ENCODE measurements at places on chromosomes 4 and X.
A peak's percentile ranks its signal among the peaks of the same experiment; 100 is the strongest.

GRCh38 chr4:110628663-110629213, 5.9 kb upstream of the PITX2 start:
- no peak for DNase-seq

DNA sequence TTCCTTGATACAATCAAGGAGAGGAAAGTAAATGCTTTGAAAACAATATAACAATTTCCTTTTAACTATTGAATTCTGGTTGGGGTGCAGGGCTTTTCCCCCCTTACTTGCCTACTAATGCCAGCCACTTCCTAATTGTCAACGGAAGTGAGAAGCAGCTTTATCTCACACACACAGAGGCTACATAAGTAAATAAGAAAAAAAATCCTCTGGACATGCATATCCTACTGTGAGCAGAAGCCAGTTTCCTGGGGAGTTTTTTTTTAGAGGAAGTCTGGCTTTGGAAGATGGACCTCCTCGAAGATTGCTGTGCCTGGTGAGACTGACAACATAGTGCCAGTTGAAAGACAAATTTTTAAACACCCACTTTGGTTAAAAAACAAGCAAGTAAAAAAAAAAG, 180.6 kb downstream of the OPHN1 start:
- no peak for DNase-seq

DNA sequence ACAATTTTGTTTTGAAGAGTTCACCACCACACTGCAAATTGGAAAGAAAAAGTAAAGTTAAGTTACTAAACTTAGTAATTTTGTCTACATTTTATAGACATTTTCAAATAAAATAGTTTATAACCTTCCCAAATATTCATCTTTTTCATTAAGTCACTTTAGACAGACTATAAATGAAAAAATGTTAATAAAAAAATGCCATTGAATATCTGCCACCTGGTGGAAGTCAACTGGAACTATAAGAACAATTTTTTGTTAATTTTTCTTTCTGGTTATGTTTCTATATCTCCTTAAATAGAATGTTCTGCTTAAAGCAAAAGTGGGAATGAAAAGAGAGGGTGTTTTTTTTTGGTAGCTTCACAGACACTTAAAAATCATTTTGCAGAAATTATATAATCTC, 534.4 kb upstream of the PCDH10 start:
- no peak for DNase-seq

DNA sequence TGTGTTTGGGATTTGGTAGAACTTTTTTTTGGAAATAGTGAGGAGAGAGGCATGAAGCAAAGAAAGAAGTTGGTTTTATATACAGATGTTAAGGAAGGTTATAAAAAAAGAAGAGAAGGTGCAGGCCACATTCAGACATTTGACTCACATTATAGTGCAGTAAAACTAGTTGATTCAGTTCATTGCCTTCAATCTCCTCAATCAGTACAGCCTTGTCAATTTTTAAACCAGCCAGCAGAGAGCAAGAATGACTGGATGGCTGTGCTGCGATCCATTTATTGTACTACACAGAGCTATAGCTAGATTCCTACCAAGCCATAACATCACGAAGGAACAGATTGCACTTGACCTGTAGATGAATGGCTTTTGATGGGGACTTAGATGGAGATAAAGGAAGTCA, 79.7 kb upstream of the LSM6 start:
- DNase-seq: no peak

- peak; percentile 20 for DNase-seq
Measured at GRCh38 chr4:52627876-52628275, 31.2 kb downstream of the USP46 start.

DNA sequence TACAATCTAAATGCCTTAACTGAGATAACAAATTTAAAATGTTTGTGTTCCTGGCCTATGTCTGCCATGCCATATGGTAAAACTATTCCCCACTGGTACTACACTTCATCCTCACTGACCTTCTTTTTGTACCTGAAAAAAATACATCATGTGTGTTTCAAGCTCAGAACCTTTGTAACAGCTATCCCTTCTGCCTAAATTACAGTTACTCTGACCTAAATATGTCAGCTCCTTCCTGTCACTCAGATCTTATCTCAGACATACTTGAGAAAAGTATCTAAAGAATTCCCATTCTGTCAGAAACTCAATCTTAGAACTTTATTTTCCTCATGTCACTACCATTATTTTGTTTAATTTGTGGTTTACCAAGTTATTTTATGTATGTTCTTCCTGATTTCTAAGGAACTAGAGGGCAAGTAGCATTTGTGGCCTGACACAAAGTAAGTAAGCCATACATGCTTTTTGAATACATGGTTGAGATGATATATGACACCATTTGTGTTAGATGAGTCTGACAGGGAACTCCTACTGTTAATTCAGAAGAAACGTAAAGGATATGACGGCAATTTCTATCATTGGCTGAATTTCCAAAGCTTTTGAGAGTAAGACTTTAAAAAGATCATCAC, 456.5 kb upstream of the NDST3 start:
- DNase-seq: no peak

- no peak for DNase-seq
Measured at GRCh38 chr4:53527326-53527725, 64.0 kb downstream of the LNX1 start.

GRCh38 chr4:144970597-144970996, 127.4 kb downstream of the ANAPC10 start:
- no peak for DNase-seq

DNA sequence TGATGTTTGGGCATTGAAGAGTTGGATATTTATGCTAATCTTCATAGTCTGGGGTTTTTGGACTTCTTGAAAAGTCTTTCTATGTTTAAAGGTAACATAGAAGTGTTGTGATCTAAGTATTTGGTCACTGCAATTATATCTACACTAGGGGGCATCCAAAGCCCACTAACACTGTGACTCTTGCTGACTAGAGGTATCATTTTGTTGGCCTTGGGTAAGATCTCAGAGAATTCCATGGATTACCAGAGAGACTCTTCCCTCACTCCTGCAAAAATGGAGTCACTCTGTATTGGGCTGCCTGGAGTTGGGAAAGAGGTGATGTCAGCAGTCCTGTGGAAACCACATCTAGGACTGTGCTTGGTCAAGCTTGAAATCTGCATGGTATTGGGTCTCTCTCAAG, 1077.6 kb downstream of the FAM133A start:
- no peak for DNase-seq

GRCh38 chrX:118978451-118978850, 4.0 kb downstream of the LONRF3 start:
- peak; percentile 38 for DNase-seq
